ENCODE measurements at places on chromosomes 16 and 17. TPM values are rescaled to one million over a fixed set of nuclear protein-coding genes. Genes with fewer than 3 reads are reported as not detected.

PRR15L gene
- total RNA-seq, result not detected

APOBR gene
- total RNA-seq, result not detected

MMP2 gene
- 531 TPM for total RNA-seq

WNT9B gene
- total RNA-seq, result not detected

SOST gene
- total RNA-seq, result not detected

KCNJ18 gene
- not detected for total RNA-seq

OMG gene
- 0.73 TPM for total RNA-seq

CD7 gene
- not detected for total RNA-seq

SLC5A11 gene
- not detected for total RNA-seq

PPP1R27 gene
- not detected for total RNA-seq

UTP18 gene
- total RNA-seq, result 48.1 TPM

TAC4 gene
- not detected for total RNA-seq

SEPTIN12 gene
- total RNA-seq, result not detected

TBC1D3E gene
- total RNA-seq, result not detected

TAT gene
- not detected for total RNA-seq

CPHXL2 gene
- not detected for total RNA-seq

CD300LB gene
- not detected for total RNA-seq

CRHR1 gene
- total RNA-seq, result not detected

COIL gene
- 15.6 TPM for total RNA-seq

KRT222 gene
- total RNA-seq, result 0.20 TPM

HELZ gene
- 39.3 TPM for total RNA-seq

RTN4RL1 gene
- total RNA-seq, result 0.20 TPM

CDC6 gene
- 39.5 TPM for total RNA-seq

OR2C1 gene
- not detected for total RNA-seq

SLX1A gene
- total RNA-seq, result 42.6 TPM

CCL22 gene
- total RNA-seq, result not detected

PITPNM3 gene
- total RNA-seq, result 0.37 TPM

DHRS7C gene
- total RNA-seq, result not detected

ASIC2 gene
- not detected for total RNA-seq

CFAP119 gene
- total RNA-seq, result 2.5 TPM

TEX19 gene
- under 0.01 TPM for total RNA-seq

PLCG2 gene
- 0.59 TPM for total RNA-seq

SLFN14 gene
- not detected for total RNA-seq

NAGLU gene
- 29.1 TPM for total RNA-seq

HIC1 gene
- 45.6 TPM for total RNA-seq
